Stimulated activated CD8-positive, alpha-beta memory T cell treated with anti-CD3 and anti-CD28 coated beads, Interleukin-7, amount 100 ng/mL, for 1 hour (primary cell): ENCODE measurements at places on chromosomes 12 and 14.

DNA sequence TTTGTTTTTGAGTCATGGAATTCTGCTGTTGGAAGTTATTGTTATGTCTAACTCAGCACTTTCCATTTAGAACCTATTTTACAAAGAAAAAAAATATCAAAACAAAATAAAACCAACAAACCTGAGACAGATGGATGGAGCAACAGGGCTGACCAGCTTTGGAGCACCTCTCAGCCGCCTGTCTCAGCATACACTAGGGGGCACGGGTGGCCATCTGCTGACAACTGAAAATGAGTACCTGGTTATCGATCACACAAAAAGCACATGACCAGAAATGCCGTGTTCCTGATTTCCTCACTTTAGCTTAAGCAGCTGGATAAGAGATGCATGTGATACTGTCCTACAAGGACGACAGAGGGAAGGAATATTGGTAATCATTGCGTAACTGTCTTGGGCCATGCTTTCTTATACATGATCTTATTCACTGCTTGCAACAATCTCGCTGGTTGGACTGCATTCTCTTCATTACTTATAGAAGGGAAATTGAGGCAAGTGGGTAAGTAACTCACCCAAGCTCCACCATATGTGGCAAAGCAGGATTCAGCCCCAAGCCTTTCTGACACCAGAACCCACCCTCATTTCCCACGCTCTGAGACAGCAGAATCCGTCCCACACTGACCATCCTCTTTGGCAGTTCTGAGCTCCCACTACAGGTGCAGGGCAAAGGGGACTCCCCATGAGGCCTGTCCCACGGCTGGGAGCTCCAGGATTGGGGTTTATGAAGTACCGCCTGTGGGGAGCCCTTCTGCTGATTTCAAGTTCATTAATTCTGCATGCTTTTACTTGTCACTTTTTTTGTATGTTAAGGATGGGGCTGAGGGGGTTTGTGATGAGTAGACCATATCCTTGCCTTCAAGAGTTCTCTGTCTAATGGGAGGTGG, 43.5 kb downstream of the C14orf132 start:
- no peak for DNase-seq

DNA sequence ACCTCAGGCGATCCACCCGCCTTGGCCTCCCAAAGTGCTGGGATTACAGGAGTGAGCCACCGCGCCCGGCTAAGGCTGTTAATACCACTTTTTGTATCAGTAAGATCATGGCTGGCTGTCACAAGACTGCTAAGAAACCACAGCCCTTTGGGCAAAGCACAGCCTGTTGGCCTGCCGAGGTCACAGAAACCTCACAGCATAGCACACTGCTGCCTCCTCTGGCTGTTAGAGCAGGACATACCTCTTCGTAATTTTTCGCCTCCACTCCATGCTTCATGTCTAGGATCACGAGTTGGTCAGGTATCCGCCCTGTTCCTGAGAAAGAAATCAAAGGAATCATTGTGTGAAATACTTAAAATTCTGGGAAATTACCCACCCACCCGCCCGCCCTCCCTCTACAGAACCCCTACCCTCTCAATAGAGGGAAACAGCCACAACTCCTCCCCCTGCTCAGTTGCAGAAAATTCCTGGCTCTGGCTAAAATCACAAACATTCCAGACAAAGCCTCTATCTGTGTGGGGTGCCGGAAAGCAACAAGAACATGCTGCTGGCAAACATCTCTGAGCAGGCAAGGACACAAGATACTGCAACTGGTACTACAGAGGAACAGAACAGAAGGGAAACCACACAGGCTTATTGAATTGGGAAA, 20.7 kb upstream of the NEK9 start:
- DNase-seq = no peak

DNA sequence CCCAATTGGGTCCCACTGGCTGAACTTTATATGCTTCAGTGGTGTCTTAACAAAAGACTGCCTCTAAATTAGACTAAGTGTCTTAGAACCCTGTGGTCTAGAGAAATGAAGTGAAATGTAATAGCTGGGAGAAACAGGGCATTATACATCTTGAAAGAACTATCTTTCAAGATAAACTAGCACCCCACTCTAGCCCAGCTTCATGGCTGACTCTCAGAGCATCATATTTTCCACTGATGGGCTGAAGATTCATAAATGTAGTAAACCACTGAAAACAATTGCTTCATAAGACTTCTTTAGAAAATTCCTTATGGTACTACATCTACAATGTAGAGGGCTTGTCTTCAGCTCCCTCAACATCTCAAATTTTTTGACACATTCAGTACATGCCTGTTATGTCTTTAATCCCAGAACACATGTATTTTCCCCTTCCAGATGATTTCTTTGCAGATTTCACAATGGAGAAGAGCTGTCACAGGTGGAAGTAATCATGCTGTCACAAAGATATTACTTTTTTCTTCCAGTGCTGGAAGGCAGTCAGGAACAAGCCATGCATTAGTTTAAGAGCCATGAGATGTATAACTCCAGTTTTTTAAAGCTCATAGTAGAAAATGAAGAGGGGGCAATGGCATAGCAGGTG, 48.5 kb downstream of the IFNG-AS1 start:
- no peak for DNase-seq

DNA sequence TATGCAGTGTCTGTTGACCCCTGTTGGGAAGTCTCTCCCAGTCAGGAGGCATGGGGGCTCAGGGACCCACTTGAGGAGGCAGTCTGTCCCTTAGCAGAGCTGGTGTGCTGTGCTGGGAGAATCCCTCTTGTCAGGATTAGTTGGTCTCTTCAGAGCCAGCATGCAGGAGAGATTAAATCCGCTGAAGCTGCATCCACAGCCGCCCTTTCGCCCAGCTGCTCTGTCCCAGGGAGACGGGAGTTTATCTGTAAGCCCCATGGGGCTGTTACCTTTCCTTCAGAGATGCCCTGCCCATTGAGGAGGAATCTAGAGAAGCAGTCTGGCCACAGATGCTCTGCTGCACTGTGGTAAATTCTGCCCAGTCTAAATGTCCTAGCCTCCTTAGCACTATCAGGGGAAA, 13.1 kb upstream of the KLRC1 start:
- DNase-seq = no peak

DNA sequence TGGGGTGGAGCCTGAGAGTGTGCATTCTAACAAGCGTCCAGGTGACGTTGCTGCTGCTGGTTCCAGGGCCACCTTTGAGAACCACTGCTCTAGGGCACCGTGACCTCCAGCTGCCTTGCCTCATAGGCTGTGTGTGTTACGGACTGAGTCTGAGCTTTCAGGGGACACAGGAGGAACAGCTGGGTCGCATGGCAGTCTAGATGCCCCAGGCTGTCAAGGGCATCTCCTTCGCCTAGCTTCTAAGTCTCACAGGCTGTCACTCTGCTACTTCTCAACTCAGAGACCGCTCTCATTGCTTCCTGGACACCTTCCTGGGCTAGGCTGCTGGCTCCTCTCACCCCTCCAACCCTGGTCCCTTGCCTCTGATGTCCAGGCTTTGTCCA, 965 bp downstream of the KRT73 start:
- DNase-seq = no peak

- DNase-seq = no peak
Measured at GRCh38 chr12:89350630-89351488, 1.4 kb downstream of the DUSP6 start.

- DNase-seq = no peak
Measured at GRCh38 chr12:67647799-67648520, 585 bp upstream of the DYRK2 start.

GRCh38 chr12:19186722-19187661, 57.5 kb downstream of the PLEKHA5 start:
- no peak for DNase-seq

DNA sequence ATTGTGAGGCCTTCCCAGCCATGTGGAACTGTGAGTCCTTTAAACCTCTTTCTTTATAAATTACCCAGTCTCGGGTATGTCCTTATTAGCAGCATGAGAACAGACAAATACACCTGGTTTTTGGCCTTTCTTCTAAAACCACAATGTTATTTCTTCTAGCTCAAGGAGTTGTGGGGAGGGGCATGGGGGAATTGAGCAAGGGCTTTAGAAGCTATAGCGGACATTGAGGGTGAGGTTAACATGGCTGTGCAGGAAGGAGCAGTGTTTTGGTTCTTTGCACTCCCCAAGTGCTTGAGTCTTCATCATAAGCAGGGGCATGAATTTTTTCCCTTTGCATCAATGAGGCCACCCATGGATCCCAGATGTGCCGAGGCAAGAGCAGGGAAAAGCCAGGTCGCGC, 86.8 kb downstream of the SPRING1 start:
- no peak for DNase-seq

DNA sequence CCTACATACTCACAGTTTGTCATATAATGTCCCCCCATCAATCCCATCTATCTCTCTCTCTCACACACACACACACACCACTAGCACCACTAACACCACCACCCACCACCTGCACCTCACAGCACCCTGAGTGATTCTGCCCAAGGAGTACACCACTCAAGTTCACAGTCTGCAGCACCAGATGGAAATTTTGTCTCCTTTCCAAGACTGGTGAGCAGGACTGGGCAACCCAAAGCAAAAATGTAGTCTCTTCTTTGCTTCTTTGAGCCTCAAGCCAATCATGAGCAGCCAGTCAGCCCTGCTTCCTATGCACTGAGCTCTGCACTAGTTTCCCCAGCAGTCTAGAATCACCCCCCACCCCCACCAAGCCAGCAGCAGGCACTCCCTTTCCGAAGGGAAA, 15.0 kb upstream of the ARMH4 start:
- DNase-seq = no peak

DNA sequence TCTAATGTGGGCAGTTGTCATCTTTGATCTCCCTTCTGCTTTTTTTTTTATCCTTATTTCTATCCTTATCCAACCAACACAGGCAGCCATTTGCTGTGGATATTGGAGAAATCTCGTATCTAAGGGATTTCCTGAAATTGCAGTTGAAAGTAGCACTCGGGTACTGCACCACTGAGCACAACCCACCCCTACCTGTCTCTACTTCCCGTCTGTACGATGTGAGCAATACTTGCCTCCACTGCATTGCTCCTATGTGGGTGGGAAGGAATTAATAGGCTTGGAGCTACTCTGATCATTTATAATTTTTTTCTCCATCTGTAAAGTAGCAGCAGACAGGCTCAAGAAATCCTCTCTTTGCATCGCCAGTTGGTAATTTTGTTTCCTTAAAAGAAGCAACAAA, 300.4 kb downstream of the SNAPC1 start:
- DNase-seq = no peak

DNA sequence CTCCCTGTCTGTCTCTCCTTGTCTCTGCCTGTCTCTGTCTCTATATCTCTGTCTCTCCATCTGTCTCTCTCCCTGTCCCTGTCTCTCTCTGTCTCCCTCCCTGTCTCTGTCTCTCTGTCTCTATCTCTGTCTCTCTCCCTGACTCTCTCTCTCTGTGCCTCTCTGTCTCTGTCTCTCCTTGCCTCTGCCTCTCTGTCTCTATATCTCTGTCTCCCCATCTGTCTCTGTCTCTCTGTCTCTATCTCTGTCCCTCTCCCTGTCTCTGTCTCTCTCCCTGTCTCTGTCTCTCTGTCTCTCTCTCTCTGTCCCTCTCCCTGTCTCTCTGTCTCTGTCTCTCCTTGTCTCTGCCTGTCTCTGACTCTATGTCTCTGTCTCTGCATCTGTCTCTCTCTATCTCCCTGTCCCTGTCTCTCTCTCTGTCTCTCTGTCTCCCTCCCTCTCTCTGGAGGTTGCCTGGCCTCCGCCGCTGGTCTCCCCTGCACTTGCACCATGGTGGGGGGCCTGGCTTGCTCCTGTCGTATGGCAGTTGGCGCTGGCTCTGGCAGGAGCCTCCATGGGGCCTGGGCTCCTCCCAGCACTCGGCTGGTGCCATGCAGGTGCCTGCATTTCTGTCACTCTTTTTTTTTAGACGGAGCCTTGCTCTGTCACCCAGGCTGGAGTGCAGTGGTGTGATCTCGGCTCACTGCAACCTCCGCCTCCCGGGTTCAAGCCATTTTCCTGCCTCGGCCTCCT, 28.3 kb downstream of the MMP17 start:
- DNase-seq = no peak
